HEK293T (cell line): ENCODE measurements at places on chromosomes 7 and 10.

DNA sequence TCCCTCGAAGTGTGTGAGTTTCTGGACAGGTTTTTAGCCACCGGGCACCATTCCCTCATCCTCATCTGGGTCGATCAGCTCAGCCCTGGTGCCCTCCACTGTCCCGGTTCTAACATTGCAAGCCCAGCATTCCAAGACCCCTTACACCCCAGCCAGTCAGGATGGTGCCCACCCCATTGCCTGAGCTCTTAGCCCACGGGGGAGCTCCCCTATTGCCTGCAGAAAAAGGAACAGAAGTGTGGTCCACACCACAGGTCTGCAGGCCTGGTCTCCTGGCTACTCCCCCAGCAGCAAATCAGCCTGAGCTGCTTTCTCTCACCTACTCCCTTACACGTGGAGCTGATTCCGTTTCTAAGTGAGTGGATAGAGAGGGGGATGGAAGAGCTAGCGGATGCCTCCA lies 4.8 kb downstream of the CALML5 start:
- DNase-seq: no peak

GRCh38 chr7:44236333-44236728 lies 35.6 kb downstream of the YKT6 start:
- no peak for DNase-seq

GRCh38 chr7:113404245-113404644 lies 285.9 kb upstream of the SMIM30 start:
- DNase-seq: peak; percentile 46

DNA sequence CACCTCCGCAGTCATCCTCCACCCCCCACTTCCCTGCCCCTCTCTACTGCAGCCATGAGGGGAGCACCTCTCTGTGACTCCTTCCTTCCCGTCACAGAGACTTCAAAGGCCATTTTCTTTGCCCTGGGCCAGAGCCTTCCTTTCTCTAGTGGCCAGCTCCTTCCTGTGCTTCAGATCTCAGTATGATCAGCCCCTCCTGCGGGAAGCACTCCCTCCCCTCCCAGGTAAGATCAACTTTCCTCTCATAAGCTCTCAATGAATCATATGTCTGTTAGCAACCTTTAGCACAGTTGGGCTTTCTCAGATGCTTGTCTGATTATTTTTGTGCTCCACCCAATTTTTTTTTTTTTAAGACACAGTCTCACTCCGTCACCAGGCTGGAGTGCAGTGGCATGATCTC lies 241.0 kb upstream of the PRSS1 start:
- no peak for DNase-seq

- no peak for DNase-seq
Observed at GRCh38 chr7:140053812-140054539, 8.8 kb downstream of the PARP12 start.

DNA sequence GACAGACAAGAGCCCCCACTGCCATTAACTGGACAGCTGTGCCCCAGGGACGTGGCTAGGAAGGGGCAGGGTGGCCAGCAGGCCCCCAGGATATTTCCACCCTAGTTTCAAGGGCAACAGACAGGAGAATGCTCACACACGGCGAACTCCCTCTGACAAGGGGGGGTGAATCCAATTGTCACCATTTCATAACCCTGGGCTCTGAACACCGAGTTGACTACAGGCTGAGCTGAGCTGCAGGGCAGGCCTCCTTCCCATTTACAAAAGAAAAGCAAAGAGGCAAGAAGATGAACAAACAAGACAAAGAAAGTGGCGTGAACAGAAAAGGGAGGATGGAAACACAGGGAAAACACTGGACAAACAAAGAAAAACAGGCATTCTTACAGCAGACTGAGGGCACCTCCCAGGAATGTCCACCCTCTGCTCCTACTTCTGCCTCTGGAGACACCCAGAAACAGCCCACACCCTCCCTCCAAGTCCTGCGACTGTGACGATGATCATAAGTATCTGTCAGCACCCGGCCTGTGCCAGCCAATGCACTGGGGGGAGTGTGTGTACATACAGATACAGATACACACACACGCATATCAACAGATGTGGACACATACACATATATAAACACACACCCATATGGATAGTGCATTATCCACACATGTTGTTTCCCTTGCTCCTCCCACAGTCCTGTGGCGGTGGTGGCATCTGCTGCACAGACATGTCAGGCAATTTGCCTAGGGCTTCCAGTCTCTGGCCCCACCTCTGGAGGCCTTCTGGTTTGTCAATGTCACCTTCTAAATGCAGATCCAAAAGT lies 66.2 kb downstream of the FAM53B start:
- DNase-seq: no peak

- peak; percentile 74 for DNase-seq
Observed at GRCh38 chr7:142557971-142558582, 191.2 kb upstream of the PRSS1 start.

- no peak for DNase-seq
Observed at GRCh38 chr7:92877367-92877766, 41.0 kb upstream of the CDK6 start.

GRCh38 chr7:43105521-43106120 lies 6.8 kb upstream of the HECW1 start:
- no peak for DNase-seq

DNA sequence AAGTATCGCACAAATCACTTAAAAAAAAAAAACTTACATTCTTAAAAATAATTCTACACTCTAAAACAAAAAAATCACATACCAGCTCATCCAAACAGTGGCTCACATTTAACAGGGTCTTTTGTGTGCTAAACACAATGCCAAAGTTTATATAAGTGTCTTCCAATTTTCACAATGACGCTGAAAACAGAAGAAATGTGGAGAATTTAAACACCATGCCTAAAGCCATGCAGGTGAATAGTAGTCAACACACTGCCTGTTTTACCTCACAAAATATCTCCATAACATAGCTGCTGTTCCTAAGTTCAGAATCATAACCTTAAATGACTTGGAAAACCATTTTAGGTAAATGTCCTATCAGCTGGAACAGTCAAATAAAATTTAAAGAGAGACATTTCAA lies 55.0 kb downstream of the GRB10 start:
- no peak for DNase-seq

DNA sequence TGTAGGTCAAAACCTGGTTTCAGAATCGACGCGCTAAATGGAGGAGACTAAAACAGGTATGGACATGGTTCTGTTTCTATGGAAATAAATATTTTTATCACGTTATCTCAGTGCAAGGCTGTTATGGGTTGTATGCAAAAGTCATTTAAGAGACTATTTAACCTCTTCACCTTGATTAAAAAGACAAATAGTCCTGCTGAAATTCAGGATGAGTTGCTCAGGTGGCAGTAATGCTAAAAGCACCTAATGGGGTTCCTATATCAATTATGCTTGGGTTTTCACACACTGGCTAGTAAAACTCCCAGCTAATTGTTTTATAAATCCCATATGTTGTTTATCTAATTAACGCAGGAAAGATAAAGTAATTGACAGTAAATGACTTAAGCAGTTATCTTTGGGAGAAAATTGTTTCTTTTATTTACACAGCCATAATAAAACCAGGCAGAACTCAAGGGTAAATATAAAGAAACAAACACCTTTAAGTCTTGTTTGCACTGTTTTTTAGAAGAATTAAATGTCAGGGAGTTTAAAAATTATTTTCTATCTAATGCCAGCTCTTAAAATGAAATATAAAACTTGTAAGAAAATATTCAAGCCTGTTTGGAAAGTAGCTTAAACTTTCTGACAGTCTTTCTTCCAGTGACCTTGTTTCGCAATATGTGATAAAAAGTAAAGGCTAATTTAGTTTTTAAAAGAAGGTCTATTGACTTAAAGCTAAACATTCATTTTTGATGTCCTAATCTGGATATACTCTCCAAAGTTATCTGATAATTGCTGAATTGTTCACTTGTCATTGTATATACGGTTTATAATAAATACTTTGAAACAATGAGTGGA lies 3.2 kb downstream of the HHEX start:
- DNase-seq: no peak

- no peak for DNase-seq
Observed at GRCh38 chr7:10685040-10685439, 288.6 kb upstream of the PHF14 start.

- DNase-seq: no peak
Observed at GRCh38 chr10:13143766-13144165, 17.6 kb upstream of the MCM10 start.

DNA sequence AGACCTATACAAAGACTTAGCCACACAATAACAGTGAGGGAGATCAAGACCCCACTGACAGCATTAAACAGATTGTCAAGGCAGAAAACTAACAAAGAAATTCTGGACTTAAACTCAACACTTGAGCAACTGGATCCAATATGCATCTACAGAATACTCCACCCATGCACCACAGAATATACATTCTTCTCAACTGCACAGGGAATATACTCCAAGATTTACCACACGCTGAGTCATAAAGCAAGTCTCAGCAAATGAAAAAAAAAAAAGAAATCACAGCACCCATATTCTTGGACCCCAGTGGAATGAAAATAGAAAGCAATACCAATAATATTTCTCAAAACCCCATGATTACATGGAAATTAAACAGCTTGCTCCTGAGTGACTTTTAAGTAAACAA lies 680.2 kb downstream of the PCDH15 start:
- no peak for DNase-seq
